ENCODE measurements at places on chromosomes 7 and 10. TPM values are rescaled to one million over a fixed set of nuclear protein-coding genes. Genes with fewer than 3 reads are reported as not detected.

DNA sequence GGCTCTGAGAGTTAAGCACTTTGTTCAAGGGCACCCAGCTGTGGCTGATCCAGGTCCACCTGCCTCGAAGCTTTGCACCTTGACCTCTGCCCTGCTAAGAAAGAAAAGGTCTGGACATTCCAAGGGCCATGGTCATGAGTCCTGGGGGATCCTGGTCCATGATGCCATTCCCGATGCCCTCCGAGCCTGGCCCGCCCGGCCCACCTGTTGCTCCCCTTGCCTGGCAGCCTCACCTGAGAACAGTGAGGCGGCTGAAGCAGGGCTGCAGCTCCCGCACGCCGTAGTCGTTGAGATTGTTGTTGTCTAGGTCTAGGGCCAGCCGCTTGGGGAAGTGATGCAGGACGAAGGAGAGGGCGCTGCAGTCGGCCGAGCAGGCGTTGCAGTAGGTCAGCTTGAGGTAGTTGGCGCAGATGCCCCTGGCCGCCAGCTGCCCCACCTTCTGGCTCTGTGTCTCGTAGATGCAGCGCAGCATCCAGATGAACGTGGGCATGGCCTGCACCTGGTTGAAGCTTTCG is 27.5 kb downstream of the NOD1 start:
- no peak for DNase-seq

GDF10 gene
- total RNA-seq: 4.0 TPM

NPC1L1 gene
- total RNA-seq: 0.21 TPM

DNA sequence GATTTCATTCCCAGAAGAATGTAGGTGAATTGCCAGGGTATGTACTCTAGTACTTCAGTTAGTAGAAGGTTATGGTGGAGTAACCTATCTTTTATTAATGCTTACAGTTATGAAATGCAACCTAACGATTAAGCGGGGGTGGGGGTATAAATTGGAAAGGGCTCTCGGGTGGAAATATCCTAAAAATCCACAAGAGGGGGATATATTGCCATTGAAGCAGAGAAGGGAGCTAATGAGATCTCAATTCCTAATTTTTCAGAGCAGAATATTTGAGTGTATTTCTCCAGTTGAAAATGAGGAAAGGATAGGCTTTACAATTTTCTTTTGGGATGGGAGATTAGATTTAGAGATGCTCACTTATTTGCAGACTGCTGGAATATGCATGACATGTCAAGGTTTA is 90.8 kb downstream of the DNAJB9 start:
- peak; percentile 31 for DNase-seq

CASTOR2 gene
- 39.6 TPM for total RNA-seq

- no peak for DNase-seq
Observed at GRCh38 chr10:23693925-23694324, 255.1 kb downstream of the OTUD1 start.

DNA sequence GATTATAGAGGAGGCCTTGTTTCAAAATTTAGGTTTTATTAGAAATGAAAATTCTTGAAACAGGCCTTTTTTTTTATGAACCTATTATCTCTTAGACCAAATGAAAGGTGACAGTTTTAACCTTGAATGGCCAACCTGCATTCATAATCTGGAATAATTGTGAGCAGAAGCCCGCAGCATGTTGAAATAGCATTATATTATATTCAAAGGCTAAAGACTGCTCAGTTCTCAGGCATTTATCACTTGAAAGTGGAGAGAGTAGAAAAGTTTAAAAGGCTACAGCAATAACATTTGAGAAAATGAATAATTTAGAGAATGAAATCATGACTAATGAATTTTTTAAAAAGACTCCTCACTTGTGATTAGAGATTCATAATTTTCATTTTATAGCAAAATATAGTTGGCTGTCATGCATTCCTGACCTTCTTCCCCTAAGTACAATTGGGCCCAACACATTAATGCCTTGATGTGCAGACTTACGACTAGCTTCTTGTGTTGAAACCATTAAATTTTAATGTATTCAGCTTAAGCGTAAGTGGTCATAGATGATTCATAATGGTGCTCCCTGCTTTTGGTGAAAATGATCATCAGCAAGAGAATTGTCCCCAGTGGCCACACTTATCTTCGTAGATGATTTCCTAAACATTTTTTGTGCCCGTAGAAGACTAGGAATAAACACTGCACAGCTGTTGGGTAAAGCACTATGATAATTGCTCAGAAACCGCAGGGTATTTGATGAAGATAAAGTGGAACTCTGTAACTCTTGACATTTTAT is 346.6 kb upstream of the BMPER start:
- DNase-seq: no peak

TMEM254 gene
- 8.6 TPM for total RNA-seq

- peak; percentile 96 for DNase-seq
Observed at GRCh38 chr7:80942261-80943041, 23.6 kb upstream of the SEMA3C start.

TMEM72 gene
- 1.3 TPM for total RNA-seq

INMT gene
- 2.6 TPM for total RNA-seq

GRCh38 chr7:90430614-90431460 is 27.6 kb downstream of the CLDN12 start:
- DNase-seq: peak; percentile 11

GRCh38 chr7:4784799-4785198 is 9.4 kb downstream of the AP5Z1 start:
- DNase-seq: peak; percentile 78

ITGA8 gene
- 1.6 TPM for total RNA-seq

LRRC18 gene
- not detected for total RNA-seq

DNA sequence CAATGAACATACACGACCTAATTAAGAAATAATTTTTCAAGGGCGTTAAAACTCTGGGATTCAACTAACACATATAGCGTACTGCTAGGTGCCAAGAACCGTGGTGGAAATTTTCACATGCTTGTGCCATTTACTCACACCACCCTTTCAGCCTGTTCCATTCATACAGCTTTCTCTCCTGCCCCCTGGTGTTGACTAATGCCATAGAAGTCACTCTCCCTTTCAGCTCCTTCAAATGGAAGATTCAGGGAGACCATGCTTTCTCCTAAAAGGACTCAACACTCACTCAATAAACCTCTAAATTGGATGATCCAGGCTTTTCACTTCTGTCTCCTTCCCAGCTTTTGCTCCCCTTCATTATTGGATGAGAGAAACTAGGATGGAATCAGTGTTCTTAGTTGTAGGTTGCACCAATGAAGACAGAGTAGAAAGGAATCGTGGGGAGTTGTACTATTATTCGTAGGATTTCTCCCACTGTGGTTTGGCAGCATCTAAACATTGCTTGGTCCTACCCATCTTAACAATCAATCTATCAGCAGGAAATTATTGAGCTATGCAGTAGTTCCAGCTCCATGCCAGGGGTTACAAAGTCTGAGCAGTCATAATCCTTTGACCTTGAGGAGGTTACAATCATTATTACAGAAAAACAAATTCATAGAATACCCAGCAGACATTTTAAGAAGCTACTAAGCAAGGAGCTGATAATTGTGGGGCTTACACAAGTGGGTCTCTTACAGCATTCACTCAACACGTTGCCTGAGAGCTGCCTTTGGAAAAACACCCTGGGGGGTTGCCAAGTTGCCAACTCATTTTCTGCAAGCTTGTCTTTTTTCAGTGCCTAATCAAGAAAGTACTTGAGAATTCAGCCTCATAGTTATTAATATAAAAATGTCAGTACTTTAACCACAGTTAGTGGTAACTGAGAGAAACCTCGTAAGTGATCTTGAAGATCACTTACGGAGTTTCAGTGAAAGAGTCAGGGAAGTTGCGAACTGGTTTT is 2.8 kb upstream of the PPP1R3C start:
- DNase-seq: peak; percentile 89

DNA sequence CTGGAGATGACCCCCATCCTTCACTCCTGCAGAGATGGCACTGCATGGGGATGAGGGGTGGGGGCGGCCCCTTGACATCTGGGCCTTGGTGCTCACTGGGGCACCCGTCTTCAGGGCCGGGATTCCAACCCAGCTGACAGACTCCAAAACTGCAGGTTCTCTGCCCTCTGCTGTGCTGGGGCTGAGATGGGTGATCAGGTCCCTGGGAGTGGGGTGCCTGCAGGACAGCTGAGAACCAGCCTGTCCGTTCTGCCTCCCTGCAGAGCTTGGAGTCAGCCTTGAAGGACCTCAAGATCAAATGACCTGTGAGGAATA is 14.3 kb downstream of the PDAP1 start:
- no peak for DNase-seq

DNA sequence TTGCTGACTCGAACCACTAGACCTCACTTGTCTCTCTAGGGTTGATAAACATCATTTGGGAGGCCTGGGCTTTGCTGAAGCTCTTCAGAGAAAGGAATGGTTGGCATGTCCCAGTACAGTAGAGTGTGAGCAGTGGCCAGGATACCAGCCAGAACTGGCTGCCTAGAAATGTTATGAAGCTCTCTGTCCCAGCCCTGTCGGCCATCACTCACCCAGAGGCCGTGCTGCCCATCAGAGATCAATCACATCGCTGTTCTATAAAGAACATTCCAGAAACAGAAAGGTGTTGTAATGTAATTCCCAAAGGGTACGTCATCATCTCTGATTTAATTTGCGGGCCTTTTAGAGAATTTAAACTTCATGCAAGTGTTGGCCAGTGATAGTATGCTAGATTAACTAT is 111.5 kb downstream of the PRPF18 start:
- DNase-seq: no peak

SFRP4 gene
- 4.7 TPM for total RNA-seq

PNLIPRP3 gene
- total RNA-seq: not detected

- DNase-seq: no peak
Observed at GRCh38 chr10:14611968-14612693, 162.6 kb downstream of the FAM107B start.

DNA sequence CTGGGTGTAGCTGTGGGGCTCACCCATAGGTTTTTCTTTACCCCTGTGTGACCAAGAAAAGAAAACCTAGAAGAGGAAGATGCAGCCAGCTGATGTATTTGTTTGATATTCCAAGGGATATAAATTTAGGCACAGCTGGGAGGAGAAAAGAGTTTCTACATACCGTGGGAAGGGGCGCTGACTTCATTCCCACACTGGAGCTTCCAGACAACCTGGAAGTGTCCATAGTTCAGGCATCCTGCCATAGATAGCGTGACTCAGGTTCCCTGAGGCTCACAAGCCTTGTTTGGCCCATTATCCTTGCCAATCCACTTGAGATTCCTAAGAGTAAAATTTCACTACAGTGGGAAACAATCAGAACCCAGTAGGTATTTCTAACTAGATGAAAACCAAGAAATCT is 371.7 kb upstream of the NRP1 start:
- peak; percentile 52 for DNase-seq

- no peak for DNase-seq
Observed at GRCh38 chr10:119613741-119614140, 17.0 kb upstream of the TIAL1 start.

DNA sequence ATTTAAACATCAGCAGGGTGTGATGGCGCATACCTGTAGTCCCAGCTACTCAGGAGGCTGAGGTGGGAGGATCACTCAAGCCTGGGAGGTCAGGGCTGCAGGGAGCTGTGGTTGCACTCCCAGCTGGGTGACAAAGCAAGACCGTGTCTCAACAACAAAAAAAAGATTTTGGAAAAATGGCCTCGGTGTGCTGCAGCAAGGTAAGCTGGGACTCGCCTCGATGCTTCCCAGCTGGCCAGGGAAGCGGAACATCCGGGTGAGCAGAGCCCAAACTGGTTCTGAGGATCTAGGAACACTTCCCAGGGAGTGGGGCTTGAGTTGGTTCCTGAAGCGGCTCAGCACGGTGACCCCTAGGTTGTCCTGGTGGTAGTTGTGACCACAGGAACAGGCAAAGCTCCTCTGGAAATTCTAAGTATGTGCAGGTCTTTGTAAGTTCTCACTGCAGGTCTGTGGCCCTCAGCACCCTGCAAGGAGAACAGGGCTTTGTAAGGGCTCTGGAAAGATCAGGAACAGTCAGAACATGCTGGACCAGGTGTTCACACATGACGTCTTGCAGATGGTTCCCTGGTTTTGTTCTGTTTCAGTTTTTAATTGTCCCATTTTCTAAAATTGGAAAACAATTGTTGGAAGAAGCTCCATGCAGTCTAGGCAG is 38.6 kb upstream of the ZMIZ2 start:
- no peak for DNase-seq

GRCh38 chr10:127168261-127168660 is 28.1 kb downstream of the INSYN2A start:
- no peak for DNase-seq

GRCh38 chr10:79195091-79195923 is 126.5 kb downstream of the ZMIZ1 start:
- peak; percentile 90 for DNase-seq

DNA sequence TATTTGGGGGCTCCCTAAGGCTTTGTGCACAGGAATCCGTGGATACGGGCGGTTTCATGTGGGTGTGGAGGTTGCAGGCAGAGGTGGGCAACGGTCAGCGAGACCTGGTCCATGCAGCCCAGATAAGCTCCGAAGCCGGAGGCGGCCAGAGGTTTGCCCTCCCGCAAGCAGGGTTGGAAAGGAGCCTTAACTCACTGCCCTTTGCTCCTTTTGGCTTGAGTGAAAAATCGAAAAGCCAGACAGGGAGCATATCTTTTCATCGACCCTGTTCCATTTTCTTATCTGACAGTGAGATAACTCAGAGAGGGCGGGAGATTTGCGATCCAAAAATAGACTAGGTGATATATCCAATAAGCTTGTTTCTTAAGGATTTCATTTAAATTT is 1.5 kb downstream of the GRM3 start:
- DNase-seq: no peak

GARIN1A gene
- 0.45 TPM for total RNA-seq

GRCh38 chr7:17668122-17668521 is 272.2 kb downstream of the SNX13 start:
- no peak for DNase-seq

LUC7L2 gene
- 105 TPM for total RNA-seq

SHH gene
- not detected for total RNA-seq
